ENCODE measurements at places on chromosomes 6 and 20.

DNA sequence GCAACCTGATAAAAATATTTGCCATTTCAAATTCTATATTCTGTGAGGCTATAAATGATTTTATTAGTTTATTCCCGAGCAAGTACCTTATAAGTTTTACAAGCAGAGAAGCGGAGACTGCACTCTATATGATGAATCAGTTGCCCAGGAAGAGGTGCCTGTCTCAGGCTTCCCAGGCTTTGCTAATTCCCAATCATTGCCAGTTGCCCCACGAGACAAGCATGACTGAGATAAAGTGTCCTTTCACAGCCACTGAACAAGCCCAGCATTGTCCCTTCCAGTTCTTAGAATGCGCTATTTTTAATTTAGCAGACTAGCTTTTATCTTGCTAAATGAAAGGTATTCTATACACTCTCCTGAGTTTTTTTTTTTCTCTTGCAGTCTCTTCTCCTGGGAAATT lies 260.7 kb downstream of the ALDH8A1 start:
- DNase-seq, result peak; percentile 49

GRCh38 chr6:14266266-14266665 lies 148.7 kb downstream of the CD83 start:
- DNase-seq, result no peak

GRCh38 chr6:99991955-99992354 lies 2.1 kb downstream of the MCHR2 start:
- DNase-seq, result no peak

GRCh38 chr20:45111799-45112471 lies 3.0 kb downstream of the WFDC5 start:
- no peak for DNase-seq

- no peak for DNase-seq
Measured at GRCh38 chr6:135109761-135110160, 55.1 kb upstream of the HBS1L start.

DNA sequence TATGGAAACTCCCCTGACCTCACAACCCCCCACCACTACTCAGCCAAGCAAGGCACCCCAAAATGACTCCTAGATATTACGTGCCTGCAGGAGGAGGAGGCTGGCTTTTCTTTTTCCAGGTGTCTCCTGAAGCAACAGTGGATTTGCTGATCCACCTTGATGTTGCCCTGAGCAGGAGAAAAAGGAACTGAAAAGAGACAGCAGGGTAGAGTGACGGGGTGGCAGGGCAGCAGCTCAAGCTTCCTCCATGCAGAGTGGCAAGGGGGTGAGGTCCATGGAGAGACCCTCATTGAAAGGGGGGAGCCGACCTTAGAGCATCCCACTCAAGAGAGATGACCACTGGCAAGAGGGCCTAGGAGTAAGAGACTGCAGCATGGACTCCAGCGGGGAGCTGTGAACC lies 112.0 kb upstream of the SIRPA start:
- DNase-seq, result no peak

GRCh38 chr6:44306710-44307109 lies 6.4 kb downstream of the AARS2 start:
- no peak for DNase-seq

GRCh38 chr6:110125361-110125760 lies 54.1 kb downstream of the WASF1 start:
- no peak for DNase-seq

GRCh38 chr6:148509119-148509799 lies 166.6 kb downstream of the SASH1 start:
- no peak for DNase-seq

DNA sequence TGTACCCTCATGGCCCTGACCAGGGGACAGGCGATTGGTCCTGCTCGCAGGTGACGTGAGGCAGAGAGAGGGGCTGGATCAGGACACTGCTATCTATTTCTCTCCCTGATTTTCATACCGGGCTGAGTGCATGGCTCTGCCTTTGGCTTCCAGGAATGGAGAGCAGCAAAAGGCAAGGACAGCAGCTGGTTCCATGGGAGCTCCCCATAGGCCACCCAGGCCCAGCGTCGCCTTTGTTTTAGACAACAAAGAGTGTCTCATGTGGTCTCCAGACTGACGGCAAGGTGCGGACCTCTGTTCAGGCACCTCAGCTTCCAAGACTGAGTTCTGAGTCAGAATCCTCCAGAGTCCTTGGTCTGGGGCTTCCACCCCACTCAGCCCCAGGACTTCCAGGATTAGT lies 123.1 kb downstream of the VEGFA start:
- no peak for DNase-seq

GRCh38 chr6:5213836-5214235 lies 46.9 kb downstream of the LYRM4 start:
- DNase-seq, result no peak

DNA sequence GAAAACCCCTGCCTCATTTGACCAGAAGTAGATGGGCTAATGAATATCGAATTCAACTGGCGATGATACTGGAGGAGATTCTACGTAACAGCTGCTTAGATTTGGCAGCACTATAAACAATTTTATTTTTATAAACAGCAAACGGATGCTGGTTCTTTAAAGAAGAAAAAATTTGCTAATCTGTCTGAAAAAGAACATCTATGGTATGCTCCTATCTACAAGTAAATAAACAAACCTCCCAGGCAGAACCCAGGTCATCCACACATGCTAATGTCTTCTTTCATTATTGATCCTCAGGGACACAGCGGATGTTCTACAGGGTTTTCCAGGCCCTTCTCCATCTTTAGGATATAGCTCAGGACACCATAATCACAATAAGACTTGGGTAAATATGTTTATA lies 291.3 kb downstream of the ALDH8A1 start:
- DNase-seq, result no peak

DNA sequence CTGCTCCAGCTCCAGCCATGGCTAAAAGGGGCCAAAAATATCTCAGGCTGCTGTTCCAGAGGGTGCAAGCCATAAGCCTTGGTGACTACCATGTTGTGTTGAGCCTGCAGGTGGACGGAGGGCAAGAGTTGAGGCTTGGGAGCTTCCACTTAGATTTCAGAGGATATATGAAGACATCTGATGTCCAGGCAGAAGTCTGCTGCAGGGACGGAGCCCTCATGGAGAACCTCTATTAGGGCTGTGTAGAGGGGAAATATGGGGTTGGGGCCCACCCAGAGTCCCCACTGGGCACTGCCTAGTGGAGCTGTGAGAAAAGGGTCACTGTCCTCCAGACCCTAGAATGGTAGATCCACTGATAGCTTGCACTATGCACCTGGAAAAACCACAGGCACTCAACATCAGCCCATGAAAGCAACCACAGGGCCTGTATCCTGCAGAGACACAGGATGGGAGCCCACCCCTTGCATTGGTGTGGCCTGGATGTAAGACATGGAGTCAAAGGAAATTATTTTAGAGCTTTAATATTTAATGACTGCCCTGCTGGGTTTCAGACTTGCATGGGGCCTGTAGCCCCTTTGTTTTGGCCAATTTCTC lies 70.5 kb downstream of the NINL start:
- DNase-seq, result no peak

- DNase-seq, result no peak
Measured at GRCh38 chr6:26333476-26334297, 31.3 kb upstream of the BTN3A2 start.

DNA sequence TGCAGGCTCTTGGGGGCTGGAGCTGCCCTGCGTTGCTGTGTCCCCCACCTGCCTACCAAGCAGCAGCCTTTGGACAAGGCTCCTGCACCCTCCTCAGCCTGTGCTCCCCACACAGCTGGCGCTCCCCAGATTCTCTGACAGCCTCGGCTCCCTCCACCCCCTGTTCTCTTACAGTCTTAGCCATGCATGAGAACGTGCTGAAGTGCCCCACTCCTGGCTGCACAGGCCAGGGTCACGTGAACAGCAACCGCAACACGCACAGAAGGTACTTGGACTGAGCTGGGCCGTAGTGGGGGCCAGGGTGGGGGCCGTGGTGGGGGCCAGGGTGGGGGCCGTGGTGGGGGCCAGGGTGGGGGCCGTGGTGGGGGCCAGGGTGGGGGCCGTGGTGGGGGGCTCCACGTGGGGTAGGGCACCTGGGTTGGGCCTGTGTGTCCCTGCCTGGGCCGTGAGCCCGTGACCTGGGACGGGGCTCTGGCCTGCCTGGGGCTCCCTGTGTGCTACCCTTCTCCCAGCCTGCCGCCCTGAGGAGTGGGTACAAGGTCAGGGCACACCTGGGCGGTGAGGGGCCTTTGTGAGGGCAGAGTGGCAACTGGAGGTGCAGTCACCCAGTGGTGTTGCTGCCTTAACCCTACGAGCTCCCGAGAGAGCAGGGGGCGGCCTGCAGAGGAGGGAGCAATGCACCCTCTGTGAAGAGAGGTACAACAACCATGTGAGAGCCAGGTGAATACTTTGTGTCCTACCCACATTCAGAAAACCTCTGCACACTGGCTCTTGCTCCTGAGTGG lies 43.5 kb upstream of the PCMTD2 start:
- DNase-seq, result no peak

- DNase-seq, result no peak
Measured at GRCh38 chr6:105364243-105364642, 38.6 kb downstream of the PREP start.

GRCh38 chr6:168708526-168708925 lies 267.5 kb downstream of the SMOC2 start:
- no peak for DNase-seq

DNA sequence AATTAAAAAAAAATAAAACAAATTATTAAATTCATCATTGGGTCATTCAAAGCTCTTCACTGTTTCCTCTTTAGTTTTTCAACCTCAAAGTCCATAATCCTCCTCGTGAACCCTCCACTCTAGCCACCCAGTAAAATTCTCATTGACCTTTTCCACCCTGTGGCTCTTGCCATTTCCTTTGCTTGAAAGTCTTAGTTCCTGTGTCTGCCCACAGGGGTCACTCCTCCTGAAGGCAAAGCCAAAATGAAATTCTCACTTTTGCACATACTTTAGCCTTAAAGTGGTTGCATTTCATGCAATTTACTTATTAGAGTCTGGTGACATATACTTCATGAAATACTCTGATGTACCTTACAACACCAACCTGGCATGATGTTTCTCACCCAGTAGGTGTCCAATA lies 263.7 kb downstream of the BMP2 start:
- no peak for DNase-seq

DNA sequence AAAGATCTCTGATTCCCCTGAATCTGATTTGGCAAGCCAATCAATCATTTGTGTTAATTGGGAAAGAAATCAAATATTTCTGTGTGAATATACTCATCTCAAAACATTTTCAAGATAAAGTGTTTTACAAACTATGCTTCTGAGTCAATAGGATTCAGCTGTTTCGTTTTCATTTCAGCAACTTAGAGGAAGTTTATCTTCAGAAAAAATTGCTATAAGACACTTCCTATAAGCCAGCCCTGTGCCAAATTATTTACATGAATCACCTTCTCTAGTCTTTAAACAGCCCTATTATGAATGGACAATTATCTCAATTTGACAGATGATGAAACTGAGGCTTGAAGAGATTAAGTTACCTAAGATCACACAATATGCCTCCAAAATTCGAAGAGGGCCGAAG lies 10.9 kb downstream of the DEFB129 start:
- DNase-seq, result no peak

GRCh38 chr20:54843865-54844264 lies 368.5 kb downstream of the DOK5 start:
- no peak for DNase-seq

- DNase-seq, result no peak
Measured at GRCh38 chr20:45779011-45779915, 12.4 kb downstream of the WFDC3 start.

- no peak for DNase-seq
Measured at GRCh38 chr6:168403370-168404005, 37.5 kb upstream of the SMOC2 start.

DNA sequence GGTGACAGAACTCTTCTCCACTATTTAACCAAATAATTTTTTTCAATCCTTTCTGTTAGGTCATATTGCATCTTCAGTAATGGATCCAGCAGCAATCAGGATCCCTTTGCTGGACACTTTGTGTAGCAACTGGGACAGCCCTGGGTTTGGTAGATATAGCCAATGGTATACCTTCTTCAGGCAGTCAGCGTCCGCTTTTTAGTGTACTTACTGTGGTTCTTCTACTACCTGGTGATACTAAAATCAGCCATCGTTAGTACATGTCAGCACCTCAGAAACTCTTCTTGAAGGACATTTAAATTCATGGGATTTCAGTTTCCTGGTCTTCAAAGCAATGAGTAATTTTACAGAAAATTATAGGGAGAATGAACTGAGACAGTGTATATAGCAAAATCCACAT lies 93.5 kb downstream of the ADGRG6 start:
- no peak for DNase-seq

DNA sequence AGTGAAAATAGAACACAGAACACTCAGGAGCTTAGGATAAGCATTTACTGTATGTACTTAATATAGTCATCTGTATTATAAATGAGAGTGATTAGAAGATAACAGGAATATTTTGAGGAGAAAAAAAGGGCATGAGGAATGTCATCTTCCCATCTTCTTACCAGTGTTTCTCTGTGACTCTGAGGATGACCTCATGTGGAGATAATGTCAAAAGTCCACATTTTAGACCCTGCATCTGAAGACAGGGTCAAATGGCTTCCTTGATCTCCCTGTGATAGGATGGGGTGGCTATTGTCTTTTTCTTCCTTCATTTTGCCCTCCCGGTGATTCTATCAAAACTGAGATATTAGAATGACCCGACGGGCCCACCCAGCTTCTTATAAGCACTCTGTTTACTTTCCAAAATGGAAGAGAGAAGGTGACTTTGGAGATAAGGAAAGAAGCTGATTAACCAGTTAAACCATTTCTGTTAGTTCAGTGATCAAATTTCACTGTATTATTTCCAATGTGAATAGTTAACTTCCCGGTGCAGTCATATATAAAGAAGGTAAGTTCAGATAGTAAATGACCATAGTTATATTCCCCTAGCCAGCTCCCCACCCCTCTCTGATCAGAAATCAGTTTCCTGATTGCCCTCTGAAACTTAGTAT lies 115.7 kb upstream of the SALL4 start:
- no peak for DNase-seq

Data from nucleus accumbens (tissue), 56 donors.